SK-MEL-5 (cell line): ENCODE measurements at places on chromosomes 11 and 22.

DNA sequence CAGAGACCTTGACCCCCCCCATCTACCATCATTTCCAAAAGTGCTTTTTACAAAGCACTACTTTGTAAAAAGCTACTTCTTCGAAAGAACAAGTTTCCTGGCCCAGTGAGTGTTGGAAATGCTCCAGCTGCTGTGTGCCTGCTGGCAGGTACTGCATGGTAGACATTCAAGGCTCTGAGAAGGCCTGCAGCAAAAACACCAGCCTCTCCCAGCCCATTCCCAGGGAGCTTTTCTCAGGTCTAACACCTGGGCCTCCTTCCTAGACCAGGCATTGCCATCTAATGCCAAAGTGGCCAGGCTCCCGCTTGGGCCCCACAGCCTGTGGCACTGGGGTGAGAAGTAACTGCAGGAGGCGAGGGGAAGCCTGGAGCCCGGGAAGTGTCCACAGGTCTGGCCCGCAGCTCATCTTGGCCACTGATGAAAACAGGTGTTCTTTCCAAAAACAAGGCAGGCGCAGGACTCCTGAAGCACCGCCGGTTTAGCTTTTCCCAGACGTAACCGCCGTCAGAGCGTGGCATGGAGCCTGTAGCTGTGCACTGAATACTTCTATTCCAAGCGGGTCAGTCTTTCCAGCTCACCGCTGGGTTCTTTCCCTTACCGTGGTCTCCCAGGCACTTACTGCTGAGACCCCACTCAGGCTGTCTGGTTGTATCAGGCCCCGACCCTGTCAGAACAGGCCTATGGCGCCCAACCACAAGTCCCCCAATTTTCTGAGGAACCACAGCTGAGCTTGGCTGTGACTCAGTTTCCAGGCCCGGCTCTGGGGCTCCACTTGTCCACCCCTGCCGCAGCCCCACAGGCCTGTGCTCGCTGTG lies 1.2 kb upstream of the TCIRG1 start:
- DNase-seq: no peak

- no peak for DNase-seq
Observed at GRCh38 chr11:115769891-115770290, 265.7 kb upstream of the CADM1 start.

GRCh38 chr11:64572143-64572542 lies 18.9 kb upstream of the SLC22A12 start:
- DNase-seq: no peak

GRCh38 chr11:35888961-35889360 lies 54.9 kb upstream of the LDLRAD3 start:
- no peak for DNase-seq

GRCh38 chr11:1473786-1474185 lies 12.8 kb downstream of the MOB2 start:
- DNase-seq: no peak
